Activated naive CD4-positive, alpha-beta T cell (primary cell): ENCODE measurements at places on chromosomes 5 and 9.

- no peak for DNase-seq
Observed at GRCh38 chr5:124590686-124591085, 155.8 kb downstream of the ZNF608 start.

GRCh38 chr5:78758169-78758839 lies 109.7 kb upstream of the LHFPL2 start:
- DNase-seq = no peak

DNA sequence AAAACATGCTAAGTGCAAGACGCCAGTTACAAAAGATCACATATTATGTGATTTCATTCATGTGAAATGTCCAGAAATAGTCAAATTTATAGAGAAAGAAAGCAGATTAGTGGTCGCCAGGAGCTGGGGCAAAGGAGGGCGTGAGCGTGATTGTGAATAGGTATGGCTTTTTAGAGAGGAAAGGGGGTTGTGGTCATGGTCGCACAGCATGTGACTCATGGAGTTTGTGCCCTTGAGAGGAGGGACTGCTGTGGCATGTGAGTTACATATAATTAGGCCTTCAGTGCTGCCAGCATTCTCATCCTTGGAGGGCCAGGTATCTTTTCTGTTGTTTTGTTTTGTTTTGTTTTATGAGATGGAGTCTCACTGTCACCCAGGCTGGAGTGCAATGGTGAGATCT lies 21.2 kb upstream of the MARCHF6 start:
- DNase-seq = no peak

DNA sequence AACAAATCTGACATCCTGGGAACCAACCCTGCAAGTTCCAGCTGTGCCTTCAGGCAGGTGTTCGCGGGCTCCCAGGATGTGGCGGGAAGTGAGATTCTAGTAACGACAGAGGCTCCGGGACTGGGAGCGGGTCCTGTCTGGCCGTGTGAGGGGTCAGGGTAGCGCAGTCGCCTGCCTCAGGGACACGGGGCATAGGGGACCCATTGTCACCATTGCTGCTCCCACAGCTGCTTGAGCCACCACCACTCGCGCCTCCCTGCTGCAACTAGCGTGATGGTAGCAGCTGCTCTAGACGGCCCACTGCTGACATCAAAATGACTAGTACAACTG lies 468.5 kb downstream of the CDH9 start:
- DNase-seq = no peak
